ENCODE measurements at places on chromosomes 5 and 9. TPM values are rescaled to one million over a fixed set of nuclear protein-coding genes. Genes with fewer than 3 reads are reported as not detected.

LIFR gene
- 25.2 TPM for total RNA-seq

NUTM2F gene
- 0.45 TPM for total RNA-seq

DNA sequence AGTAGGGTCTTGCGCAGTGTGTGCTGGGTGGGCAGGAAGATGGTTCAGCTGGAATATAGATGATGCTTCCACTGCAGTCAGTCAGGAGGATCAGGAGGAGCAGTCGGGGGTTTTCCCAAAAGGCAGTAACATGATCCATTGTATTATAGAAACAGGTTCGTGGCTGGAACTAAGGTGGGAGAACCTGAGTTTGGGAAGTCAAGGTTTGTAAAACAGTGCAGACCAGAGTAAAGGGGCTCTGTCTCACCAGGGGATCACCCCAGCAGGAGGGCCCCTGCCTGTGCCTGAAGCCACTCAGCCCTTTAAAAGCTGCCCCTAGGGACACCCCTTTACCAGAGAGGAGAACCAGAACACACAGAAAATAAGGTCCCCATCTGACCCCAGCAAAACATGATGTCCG lies 213.4 kb downstream of the AUH start:
- no peaks in the 10 kb centered on the region for H3K27me3 ChIP-seq
- DNase-seq: no peak
- peaks cover 8% of the 10 kb centered on the region for H3K4me1 ChIP-seq
- H3K27ac ChIP-seq: no peak overlapping the region
- no peaks in the 10 kb centered on the region for H3K36me3 ChIP-seq
- no peak overlapping the region for H3K4me3 ChIP-seq

DNA sequence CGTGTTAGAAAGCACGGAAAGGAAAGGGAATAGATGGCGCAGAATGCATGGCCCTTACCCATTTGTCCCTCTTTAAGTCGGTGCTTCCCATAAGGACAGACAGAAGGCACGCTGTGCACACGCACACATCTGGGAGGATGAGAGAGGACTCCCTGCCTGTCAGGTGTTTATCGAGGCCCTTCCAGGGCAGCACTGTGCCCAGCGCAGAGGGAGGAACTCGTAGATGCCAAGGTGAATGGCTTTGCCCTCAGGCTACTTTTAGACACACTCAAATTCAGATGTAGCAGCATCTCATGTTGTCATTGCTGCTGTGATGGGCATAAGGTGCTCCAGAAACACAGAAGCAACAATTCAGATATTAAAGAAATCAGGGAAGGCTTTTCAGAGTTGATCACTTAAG lies 70.2 kb upstream of the CTSL start:
- no peak for DNase-seq
- H3K27ac ChIP-seq: no peak overlapping the region
- no peaks in the 10 kb centered on the region for H3K4me1 ChIP-seq
- H3K36me3 ChIP-seq: peaks cover 33% of the 10 kb centered on the region

- no peaks in the 10 kb centered on the region for H3K27me3 ChIP-seq
- no peak overlapping the region for H3K4me3 ChIP-seq
- H3K27ac ChIP-seq: no peak overlapping the region
- peaks cover 13% of the 10 kb centered on the region for H3K4me1 ChIP-seq
- H3K36me3 ChIP-seq: no peaks in the 10 kb centered on the region
Observed at GRCh38 chr5:133430095-133430494, 182.2 kb downstream of the FSTL4 start.

DNA sequence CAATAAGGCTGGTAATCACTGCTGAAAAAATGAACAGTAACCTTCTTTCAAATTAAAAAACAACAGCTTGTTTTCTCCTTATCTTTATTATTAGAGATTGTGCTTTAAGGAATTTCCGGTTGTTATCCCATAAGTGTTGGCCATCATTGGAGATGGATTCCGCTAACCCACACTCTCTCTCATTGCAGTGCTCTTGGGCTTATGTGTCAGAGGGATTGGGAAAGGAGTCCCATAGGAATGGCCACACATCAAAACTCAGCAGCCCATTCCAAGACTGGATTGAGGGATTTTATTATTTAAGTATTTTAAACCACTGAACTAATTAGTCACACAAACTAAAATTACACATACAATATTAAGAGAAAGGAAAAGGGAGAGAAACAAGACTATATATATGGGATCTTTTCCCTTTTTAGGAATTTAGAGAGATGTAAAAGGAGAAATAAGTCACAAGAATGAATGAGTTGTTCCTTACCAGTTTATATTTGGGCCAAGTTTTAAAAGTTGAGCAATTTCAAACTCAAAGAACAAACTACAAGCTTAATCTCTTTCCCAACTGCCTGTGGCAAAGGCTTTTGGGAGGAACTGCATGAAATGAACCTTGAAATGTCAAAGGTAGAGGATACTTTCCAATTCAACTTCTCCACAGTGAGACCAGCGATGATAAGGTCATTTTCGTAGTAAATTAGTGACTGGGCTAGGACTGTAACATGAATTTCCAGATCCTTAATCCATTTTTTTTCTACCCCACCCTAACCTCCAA lies 2.4 kb downstream of the SPINK6 start:
- no peaks in the 10 kb centered on the region for H3K36me3 ChIP-seq
- no peak for DNase-seq
- H3K4me3 ChIP-seq: no peak overlapping the region
- no peaks in the 10 kb centered on the region for H3K27me3 ChIP-seq
- no peaks in the 10 kb centered on the region for H3K4me1 ChIP-seq

NEUROG1 gene
- not detected for total RNA-seq

SNX24 gene
- total RNA-seq: 27.5 TPM

DNA sequence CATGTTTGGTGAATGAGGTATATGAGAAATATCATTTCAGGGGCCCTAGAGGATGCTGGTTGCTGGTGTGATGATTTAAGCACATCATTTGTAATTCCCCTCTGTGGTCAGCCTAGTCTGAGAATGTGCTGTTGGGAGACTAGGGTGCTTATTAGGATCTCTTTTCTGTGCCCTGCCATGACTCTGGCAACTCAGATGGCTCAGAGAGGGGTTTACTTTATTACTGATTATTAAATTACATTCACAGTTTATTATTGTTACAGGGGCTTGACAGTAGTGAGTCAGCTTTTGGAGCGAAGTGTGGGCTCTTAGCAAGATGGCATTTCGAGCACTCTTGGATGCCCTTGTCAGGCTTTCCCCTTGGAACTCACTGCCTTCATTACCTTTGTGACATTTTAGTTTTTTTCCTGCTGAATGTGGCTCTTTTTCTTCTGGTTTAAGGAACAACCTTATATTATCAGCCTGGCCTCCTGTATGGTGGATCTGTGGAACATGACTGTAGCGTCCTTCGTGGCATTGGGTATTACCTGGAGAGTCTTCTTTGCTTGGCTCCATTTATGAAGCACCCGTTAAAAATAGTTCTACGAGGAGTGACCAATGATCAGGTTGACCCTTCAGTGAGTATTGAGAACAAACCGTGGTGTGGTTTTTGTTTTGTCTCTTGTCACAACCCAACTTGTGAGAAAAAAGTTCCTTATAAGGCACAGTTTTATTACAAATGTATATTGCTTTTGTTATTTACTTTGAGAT lies 33.8 kb downstream of the RCL1 start:
- no peak overlapping the region for H3K4me3 ChIP-seq
- no peaks in the 10 kb centered on the region for H3K36me3 ChIP-seq
- no peaks in the 10 kb centered on the region for H3K4me1 ChIP-seq
- H3K27me3 ChIP-seq: no peaks in the 10 kb centered on the region
- no peak overlapping the region for H3K27ac ChIP-seq

NRARP gene
- total RNA-seq: 55.1 TPM

DNA sequence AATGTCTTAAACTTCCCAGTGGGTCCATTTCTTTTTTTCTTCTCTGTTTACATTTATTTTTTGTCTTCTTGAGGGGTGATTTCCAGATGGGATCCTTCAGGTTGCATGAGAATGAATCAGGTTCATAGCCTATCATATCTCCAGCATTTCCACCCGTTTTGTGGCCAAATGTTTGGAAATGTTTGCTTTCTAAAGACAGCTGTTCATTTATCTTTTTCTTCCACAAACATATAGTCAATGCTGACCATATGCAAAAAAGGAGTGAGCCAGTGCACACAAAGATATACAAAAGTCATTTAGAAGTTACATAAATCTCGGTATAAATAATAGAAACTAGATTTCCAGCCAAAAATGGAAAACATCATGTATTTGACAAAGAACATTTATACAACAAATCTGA lies 71.6 kb upstream of the STC2 start:
- no peaks in the 10 kb centered on the region for H3K27me3 ChIP-seq
- no peak overlapping the region for H3K4me3 ChIP-seq
- H3K27ac ChIP-seq: no peak overlapping the region
- no peak for DNase-seq
- H3K36me3 ChIP-seq: no peaks in the 10 kb centered on the region

GRCh38 chr5:180718810-180719453 lies 20.9 kb downstream of the OR2Y1 start:
- no peaks in the 10 kb centered on the region for H3K36me3 ChIP-seq
- DNase-seq: peak; percentile 69
- H3K4me3 ChIP-seq: no peak overlapping the region
- no peaks in the 10 kb centered on the region for H3K4me1 ChIP-seq
- no peak overlapping the region for H3K27ac ChIP-seq

DNA sequence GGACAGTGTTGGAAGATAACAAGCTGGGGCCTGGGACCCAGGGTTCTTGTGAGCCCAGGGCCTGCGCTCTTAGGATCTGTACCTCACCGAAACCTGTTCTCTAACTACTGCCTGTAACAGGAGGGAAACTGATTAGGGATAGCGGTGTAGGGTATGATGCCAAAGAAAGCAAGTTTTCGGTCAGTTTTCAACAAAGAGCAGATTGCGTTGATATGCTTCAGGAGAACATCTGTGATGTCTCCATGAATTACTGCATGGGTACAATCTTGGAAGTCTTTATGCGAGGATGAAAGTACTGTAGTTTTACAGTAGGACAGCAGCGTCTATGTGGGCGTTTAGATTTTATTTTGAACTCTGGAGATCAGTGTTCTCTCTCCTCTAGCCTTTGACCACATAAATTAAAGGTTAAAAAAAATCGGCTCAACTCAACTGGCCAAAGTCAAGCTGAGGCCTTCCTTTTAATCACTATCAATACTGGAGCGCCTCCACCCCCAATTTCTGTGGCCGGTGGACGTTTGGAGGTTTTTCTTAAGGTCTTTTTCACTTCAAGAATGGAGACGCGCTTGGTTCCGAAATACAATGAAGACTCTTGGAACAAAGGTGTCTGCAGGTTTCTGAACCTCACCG lies 3.0 kb downstream of the NFIL3 start:
- peak overlapping the region; percentile 91 for H3K4me3 ChIP-seq
- H3K4me1 ChIP-seq: peaks cover 19% of the 10 kb centered on the region
- H3K36me3 ChIP-seq: no peaks in the 10 kb centered on the region

UBTD2 gene
- total RNA-seq: 46.3 TPM

DNA sequence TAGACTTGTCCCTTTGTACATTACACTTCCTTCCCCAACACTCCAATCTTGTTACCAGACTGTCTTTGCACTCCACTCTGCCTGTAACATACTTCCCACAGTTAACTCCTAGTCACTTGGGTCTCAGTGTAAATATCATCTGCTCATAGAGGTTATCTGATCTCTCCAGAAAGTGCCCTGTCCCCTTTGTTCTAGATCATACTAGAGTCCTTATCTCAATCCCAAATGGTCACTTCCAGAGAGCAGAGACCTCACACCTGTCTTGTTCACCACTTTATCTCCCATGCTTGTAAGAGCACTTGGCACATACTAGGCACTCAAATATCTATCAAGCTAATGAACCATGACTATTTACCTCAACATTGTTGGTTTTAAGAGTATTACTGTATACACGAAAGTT lies 30.4 kb downstream of the SETX start:
- no peak overlapping the region for H3K4me3 ChIP-seq
- H3K27me3 ChIP-seq: no peaks in the 10 kb centered on the region
- peaks cover 13% of the 10 kb centered on the region for H3K4me1 ChIP-seq
- DNase-seq: no peak
- H3K36me3 ChIP-seq: peaks cover 32% of the 10 kb centered on the region

DNA sequence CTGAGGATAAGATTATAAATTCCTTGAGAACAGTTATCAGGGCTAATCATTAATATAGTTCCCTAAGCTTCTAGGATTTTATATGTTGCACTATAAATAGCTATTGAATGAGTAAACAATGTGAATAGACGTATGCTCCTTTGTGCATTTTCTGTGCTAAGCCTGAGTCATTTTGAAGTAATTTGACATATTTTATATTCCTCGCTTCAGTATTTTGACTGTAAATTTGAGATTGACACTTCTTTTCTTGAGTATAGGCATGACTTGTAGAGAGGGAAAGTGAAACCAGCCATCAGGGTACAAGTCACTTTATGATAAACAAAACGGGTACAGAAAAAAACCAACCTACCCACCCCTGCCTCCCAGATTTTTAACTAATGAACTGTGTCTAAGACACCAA lies 367.7 kb upstream of the PRR16 start:
- H3K27ac ChIP-seq: no peak overlapping the region
- DNase-seq: no peak
- no peaks in the 10 kb centered on the region for H3K36me3 ChIP-seq
- H3K4me3 ChIP-seq: no peak overlapping the region

DNA sequence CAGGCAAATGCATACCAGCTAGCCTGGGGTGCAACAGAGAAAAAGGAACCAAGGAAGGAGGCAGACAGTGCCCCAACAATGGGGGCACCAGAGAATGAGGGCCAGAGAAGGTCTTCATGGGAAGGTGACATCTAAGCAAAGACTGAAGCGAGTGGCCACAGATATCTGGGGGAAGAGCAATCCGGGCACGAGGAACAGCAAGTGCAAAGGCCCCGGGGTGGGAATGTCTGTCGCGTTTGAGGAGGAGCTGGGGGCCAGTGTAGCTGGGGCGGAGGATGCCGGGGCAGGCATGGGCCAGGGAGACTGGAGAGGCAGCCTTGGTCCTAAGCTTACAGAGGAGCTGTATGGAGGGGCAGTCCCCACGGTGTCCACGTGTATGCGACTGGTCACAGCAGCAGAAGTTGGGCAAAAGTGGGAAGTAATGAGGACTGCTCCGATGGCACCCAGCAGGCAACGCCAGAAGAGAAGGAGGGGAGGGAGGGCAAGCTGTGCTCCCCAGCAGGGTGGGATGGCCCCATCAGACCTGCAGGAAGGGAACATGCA lies 19.1 kb downstream of the EEIG1 start:
- H3K4me3 ChIP-seq: no peak overlapping the region
- DNase-seq: no peak
- H3K4me1 ChIP-seq: peaks cover 21% of the 10 kb centered on the region
- H3K27me3 ChIP-seq: no peaks in the 10 kb centered on the region
- no peaks in the 10 kb centered on the region for H3K36me3 ChIP-seq

GRCh38 chr9:126116351-126117157 lies 210.1 kb upstream of the MVB12B start:
- no peak overlapping the region for H3K27ac ChIP-seq
- H3K36me3 ChIP-seq: no peaks in the 10 kb centered on the region

SLC6A18 gene
- not detected for total RNA-seq

- H3K4me1 ChIP-seq: peaks cover 8% of the 10 kb centered on the region
- DNase-seq: peak; percentile 81
- H3K27ac ChIP-seq: no peak overlapping the region
- no peaks in the 10 kb centered on the region for H3K27me3 ChIP-seq
Observed at GRCh38 chr5:6475626-6476312, 27.1 kb downstream of the UBE2QL1 start.

All from GM23338 (cell line).